Progenitor cell of endocrine pancreas (in vitro differentiated cells): ENCODE measurements at places on chromosomes 4 and X.

- H3K27me3 ChIP-seq: no peaks in the 10 kb centered on the region
- DNase-seq: no peak
- H3K4me3 ChIP-seq: no peak overlapping the region
- no peaks in the 10 kb centered on the region for H3K36me3 ChIP-seq
- no peak overlapping the region for H3K27ac ChIP-seq
Measured at GRCh38 chr4:76644831-76645485, 209.9 kb downstream of the SHROOM3 start.

- no peak for DNase-seq
- no peaks in the 10 kb centered on the region for H3K4me1 ChIP-seq
- H3K27ac ChIP-seq: no peak overlapping the region
- no peak overlapping the region for H3K4me3 ChIP-seq
- no peaks in the 10 kb centered on the region for H3K36me3 ChIP-seq
Measured at GRCh38 chrX:27619975-27620374, 29.8 kb downstream of the DCAF8L2 start.

GRCh38 chr4:6873291-6873690, 36.3 kb upstream of the TBC1D14 start:
- no peak overlapping the region for H3K27ac ChIP-seq

- H3K27me3 ChIP-seq: no peaks in the 10 kb centered on the region
- H3K4me3 ChIP-seq: no peak overlapping the region
- DNase-seq: no peak
- no peak overlapping the region for H3K27ac ChIP-seq
Measured at GRCh38 chr4:17771284-17771908, 10.0 kb downstream of the FAM184B start.

GRCh38 chrX:117977526-117977925, 139.1 kb downstream of the KLHL13 start:
- peaks cover 11% of the 10 kb centered on the region for H3K4me1 ChIP-seq
- no peak overlapping the region for H3K27ac ChIP-seq
- H3K36me3 ChIP-seq: no peaks in the 10 kb centered on the region

DNA sequence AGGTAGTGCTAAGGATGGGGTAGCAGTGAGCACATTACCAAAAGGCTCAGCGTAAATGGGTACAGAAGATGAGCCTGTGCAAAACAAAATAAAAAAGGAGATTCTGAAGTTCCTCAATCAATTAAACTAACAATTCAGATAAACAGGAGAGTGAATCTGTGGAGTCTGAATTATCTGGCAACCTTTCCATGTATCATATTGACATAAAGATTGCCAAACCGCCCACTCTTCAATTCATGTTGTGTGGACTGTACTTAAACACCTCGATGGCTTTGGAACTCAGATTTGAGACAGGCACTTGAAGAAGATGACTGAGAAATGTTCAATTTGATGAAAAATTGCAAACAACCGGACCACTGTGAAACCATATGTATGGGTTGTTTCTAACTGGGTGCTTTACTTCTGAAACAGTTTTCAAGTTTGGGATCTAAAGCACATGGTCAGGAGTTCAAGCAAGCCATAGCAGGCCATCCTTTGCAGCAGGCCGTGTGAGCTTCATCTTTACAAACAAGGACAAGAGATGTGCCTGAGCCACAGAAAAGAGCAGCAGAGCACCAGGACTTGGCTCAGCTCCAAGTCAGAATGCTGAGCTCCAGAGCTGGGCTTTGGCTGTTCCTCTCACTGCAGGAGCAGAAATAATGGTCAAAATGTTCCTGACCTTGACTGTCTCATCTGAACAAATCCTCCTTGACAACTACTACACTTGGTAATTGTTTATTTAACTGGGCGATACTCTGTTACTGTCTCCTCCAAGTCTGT, 108.1 kb downstream of the MGST2 start:
- H3K27ac ChIP-seq: peak overlapping the region; percentile 33
- no peak overlapping the region for H3K4me3 ChIP-seq
- H3K4me1 ChIP-seq: peaks cover 26% of the 10 kb centered on the region
- no peak for DNase-seq
- peaks cover 8% of the 10 kb centered on the region for H3K36me3 ChIP-seq

DNA sequence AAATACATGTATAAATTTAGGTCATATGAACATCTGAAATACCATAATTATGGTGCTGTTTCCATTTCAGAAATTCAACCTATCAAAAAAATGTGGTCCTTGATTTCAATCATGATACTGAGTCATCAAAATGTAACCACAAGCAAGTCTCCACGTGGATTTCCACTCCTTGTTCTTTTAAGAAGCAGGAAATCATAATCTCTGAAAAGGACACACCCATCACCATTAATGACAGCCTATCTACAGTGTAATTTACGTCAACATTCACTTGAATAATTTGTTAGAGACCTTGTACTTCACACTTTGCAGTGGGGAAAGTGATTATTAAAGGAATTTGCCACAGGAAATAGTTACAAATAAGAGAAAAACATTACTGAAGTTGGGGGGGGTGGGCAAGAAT, 17.7 kb upstream of the SLC7A11 start:
- H3K27ac ChIP-seq: no peak overlapping the region
- DNase-seq: no peak
- no peak overlapping the region for H3K4me3 ChIP-seq
- no peaks in the 10 kb centered on the region for H3K36me3 ChIP-seq

- no peak overlapping the region for H3K27ac ChIP-seq
- no peaks in the 10 kb centered on the region for H3K36me3 ChIP-seq
- DNase-seq: no peak
- no peaks in the 10 kb centered on the region for H3K27me3 ChIP-seq
- H3K4me3 ChIP-seq: no peak overlapping the region
- H3K4me1 ChIP-seq: peaks cover 2% of the 10 kb centered on the region
Measured at GRCh38 chr4:26272654-26273615, 47.9 kb upstream of the RBPJ start.
